ENCODE measurements at places on chromosomes 16 and 17. TPM values are rescaled to one million over a fixed set of nuclear protein-coding genes. Genes with fewer than 3 reads are reported as not detected.

The HSPB9 gene
- total RNA-seq, result 0.42 TPM

The GAS2L2 gene
- 0.45 TPM for total RNA-seq

The PRRT2 gene
- 4.0 TPM for total RNA-seq

The FA2H gene
- total RNA-seq, result 0.52 TPM

The SPATA22 gene
- total RNA-seq, result not detected

The CPHXL2 gene
- total RNA-seq, result not detected

The SCNN1B gene
- 4.0 TPM for total RNA-seq

The PRSS27 gene
- 2.7 TPM for total RNA-seq

The PYY gene
- total RNA-seq, result not detected

The SMPD3 gene
- total RNA-seq, result 0.32 TPM

All from esophagus muscularis mucosa (tissue), 4 donors.